ENCODE measurements at places on chromosomes 16 and 17.

DNA sequence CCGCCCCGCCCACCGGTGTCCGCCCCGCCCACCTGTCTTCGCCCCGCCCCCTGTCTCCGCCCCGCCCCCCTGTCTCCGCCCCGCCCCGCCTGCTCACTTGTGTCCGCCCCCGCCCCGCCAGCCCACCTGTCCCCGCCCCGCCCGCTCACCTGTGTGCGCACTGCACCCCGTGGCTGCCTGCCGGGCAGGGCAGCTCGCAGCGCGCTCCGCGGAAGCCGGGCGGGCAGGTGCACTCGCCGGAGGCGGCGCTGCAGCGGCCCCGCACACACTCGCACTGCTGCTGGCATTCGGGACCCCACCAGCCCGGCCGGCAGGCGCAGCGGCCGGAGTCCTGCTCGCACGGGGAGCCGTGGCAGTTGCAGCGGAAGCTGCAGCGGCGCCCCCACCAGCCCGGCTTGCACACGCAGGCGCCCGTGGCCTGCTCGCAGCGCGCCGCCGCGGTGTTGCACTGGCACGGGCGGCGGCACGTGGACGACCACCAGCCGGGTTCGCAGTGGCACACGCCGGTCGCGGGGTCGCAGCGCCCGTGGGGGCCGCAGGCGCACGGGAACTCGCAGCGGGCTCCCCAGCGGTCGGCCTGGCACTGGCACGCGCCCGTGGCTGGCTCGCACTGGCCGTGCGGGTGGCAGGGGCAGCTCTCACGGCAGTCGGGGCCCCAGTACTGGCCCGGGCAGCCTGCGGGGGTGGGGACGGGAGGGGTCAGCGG lies 2.1 kb downstream of the SCARF1 start:
- peak; percentile 50 for DNase-seq

DNA sequence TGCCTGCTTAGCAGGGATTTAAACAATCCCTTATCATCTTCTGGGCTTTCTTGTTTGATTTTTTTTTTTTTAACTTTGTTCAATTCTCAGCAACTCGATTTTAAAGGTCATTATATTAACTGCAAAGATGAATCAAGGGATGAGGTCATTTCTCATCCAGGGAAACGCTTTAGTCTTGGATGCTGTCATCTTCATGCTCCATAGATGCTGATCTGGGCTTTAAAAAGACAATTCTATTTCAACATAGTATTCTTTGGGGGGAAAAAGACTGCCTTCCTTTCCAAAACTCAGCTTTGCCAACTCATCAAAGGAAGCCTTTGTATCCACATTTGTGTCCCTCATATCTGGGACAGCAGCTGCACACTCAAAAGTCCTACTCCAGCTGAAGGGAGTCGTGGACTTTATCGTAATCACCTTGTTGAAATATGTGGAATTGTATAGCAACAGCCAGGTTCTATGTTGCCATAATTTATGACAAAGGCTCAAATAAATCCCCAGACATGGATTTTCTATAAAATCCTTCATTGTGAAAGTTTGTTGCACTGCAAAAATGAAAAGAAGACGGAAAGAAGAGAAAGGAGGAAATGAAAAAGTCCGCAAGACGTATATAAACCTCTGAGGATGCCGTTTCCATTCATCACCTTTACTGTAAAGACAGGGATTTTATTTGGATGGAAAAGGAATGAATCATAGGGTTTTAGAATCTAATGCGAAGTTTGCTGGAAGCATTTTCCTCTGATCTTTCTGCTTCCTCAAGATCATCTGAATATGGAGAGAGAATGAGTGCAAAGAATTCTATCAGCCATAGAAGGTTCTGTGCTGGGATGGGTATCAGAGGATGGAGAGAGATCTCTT lies 48.6 kb upstream of the XYLT1 start:
- no peak for DNase-seq

GRCh38 chr17:81019563-81020442 lies 15.1 kb upstream of the BAIAP2 start:
- no peak for DNase-seq

GRCh38 chr17:48575066-48575582 lies 3.0 kb downstream of the HOXB4 start:
- no peak for DNase-seq

- DNase-seq, result no peak
Observed at GRCh38 chr16:11329891-11330290, 15.4 kb upstream of the RMI2 start.

- peak; percentile 53 for DNase-seq
Observed at GRCh38 chr17:78925234-78925633, at the start of gene TIMP2. Gene TIMP2, minus strand, starts transcription at chr17:78925387. Its CDS starts 299 bp downstream, at chr17:78925088.

DNA sequence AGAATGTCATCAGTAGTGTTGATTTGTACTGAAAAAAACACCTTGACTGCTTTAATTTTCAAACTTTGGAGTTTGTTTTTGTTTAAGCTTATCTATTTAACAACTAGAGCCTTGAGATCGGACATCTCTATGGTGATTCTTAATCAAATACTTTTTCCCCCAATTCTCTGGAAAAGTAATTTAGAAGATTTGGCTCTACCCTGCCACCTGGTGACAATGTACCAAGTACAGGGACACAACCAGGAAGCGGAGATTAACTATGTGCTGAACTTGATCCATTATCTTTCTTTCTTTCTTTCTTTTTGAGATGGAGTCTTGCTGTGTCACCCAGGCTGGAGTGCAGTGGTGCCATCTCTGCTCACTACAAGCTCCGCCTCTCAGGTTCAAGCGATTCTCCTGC lies 30.8 kb downstream of the USP43 start:
- no peak for DNase-seq

DNA sequence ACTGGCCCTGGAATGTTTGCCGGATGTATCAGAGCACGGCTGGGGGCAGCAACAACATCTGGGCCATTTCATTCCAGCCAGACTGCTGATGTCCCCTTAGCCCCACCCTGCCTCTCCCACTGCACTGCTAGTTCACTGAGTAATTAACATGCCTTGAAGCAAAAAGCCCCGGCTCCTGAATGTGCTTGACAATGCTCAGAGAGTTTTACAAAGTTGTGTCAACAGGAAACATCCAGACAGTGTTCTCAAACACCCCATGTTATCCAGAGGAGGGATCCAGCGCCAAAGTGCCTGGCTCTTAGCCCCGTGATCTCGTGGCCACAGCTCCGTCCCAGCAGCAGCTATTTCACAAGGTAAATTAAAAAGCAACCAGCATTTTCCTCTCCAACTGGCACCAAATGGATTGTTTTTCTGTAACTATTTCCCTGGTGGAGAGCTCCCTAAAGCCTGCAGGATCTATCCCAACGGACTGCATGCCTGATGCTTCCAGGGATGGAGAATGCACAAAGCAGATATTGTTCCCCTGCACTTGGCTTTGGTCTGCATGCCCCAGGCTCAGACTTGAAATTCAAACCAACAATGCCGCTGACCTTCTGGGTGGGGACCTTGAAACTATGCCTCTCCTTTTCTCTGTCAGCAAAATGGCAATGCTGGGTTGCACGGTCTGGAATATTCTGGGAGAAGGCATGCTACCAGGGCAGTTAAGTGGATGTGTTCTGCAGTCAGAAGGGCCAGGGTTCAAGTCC lies 115.6 kb upstream of the CDH5 start:
- DNase-seq, result no peak

DNA sequence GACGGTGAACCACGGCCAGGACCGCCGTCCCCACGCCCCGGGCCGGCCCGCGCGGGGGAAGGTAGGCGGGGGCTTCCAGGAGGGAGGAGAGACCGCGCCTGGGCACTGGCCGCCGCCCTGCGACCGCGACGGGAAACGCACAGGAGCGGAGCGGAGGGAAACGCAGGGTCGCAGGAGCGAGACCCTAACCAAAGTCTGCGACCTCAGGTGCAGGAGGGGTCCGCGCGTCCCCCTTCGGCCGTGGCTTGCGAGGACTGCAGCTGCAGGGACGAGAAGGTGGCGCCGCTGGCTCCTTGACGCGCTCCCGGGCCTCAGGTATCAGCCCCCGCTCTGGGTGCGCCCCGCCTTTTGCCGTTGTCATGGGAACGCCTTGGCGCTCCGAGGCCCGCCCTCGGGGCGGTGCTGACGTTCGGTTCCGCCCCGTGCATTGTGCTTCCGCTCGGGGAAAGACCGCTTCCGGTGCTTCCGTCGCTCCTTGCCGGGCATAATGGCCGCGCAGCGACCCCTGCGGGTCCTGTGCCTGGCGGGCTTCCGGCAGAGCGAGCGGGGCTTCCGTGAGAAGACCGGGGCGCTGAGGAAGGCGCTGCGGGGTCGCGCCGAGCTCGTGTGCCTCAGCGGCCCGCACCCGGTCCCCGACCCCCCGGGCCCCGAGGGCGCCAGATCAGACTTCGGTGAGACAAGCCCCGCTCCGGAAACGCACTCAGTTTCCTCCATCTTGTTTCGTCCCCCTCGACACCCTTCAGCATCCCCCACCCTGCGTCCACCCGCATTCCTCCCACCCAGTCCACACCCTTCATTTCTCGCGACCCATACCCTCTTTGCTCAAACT lies at the start of gene OVCA2:
OVCA2 (plus strand) TSS at position 462 of the 829 bp plus-strand sequence; CDS start at position 488, 26 bp downstream.
- peak; percentile 96 for DNase-seq
